ENCODE measurements at places on chromosomes 4 and X.

GRCh38 chr4:34417160-34417559, 1827.2 kb downstream of the ARAP2 start:
- H3K27me3 ChIP-seq, result no peaks in the 10 kb centered on the region
- no peaks in the 10 kb centered on the region for H3K4me1 ChIP-seq
- DNase-seq, result no peak
- H3K27ac ChIP-seq, result no peak overlapping the region
- H3K36me3 ChIP-seq, result no peaks in the 10 kb centered on the region

DNA sequence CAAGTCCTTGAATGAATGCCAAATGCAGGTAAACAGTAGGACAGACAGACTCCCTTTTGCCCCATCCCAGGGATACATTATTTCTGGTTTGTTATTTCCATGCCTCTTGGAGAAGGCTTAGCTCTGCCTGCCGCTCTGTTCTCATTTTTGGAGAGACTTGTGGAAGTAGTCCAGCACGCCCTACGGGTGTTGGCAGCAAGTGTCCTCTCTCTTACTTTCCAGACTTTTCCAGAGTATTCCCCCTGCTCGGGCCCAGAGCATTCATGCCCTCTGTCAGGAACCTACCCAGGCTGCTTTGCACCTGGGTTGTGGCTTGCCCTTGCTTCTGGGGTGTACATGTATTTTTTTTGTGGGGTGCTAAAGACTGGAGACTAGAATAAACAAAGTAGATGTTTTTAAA, 15.3 kb downstream of the SLC34A2 start:
- no peaks in the 10 kb centered on the region for H3K27me3 ChIP-seq
- DNase-seq, result no peak
- no peak overlapping the region for H3K27ac ChIP-seq
- no peak overlapping the region for H3K4me3 ChIP-seq

- H3K27ac ChIP-seq, result no peak overlapping the region
- no peak overlapping the region for H3K4me3 ChIP-seq
- no peaks in the 10 kb centered on the region for H3K36me3 ChIP-seq
- no peak for DNase-seq
- H3K27me3 ChIP-seq, result no peaks in the 10 kb centered on the region
Observed at GRCh38 chr4:137474711-137475301, 57.5 kb downstream of the PCDH18 start.

DNA sequence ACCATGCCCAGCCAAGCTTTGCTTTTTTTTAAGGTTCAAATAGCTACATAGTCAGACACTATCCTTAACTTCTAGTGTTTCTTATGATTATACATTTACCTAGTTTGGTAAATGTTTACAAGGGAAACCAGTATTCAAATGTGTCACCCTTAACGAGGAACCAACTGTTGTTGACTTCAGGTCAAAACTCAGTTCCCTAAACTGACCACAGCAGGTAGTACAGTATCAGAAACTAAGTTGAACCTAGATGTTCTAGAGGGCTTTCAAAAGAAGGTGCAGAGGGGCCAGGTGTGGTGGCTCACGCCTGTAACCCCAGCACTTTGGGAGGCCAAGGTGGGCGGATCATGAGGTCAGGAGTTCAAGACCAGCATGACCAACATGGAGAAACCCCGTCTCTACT, 11.3 kb downstream of the GPC4 start:
- no peak for DNase-seq
- no peaks in the 10 kb centered on the region for H3K27me3 ChIP-seq
- H3K4me3 ChIP-seq, result no peak overlapping the region

All from MM.1S (cell line).